ENCODE measurements at places on chromosomes 3 and 15. TPM values are rescaled to one million over a fixed set of nuclear protein-coding genes. Genes with fewer than 3 reads are reported as not detected.

LRRC49 gene
- total RNA-seq: 5.0 TPM

ACKR4 gene
- 0.50 TPM for total RNA-seq

COL7A1 gene
- total RNA-seq: 0.32 TPM

GADL1 gene
- total RNA-seq: under 0.01 TPM

ROBO2 gene
- total RNA-seq: under 0.01 TPM

ERC2 gene
- 0.49 TPM for total RNA-seq

SIDT1 gene
- total RNA-seq: not detected

CDCP1 gene
- total RNA-seq: 0.16 TPM

ARPP21 gene
- not detected for total RNA-seq

COL6A5 gene
- not detected for total RNA-seq

BLM gene
- 6.6 TPM for total RNA-seq

OR5K2 gene
- not detected for total RNA-seq

TMC3 gene
- total RNA-seq: not detected

TNNC1 gene
- not detected for total RNA-seq

REC114 gene
- not detected for total RNA-seq

P2RY1 gene
- total RNA-seq: 0.76 TPM

SUCLG2 gene
- 37.6 TPM for total RNA-seq

SEMA3G gene
- total RNA-seq: 6.8 TPM

ZNF662 gene
- 0.81 TPM for total RNA-seq

SLC2A2 gene
- total RNA-seq: not detected

MB21D2 gene
- 6.2 TPM for total RNA-seq

STOML1 gene
- 22.5 TPM for total RNA-seq

CCRL2 gene
- total RNA-seq: 6.3 TPM

HHATL gene
- not detected for total RNA-seq

CNOT10 gene
- total RNA-seq: 19.8 TPM

HRH1 gene
- total RNA-seq: 11.9 TPM

SAMD7 gene
- total RNA-seq: not detected

NRROS gene
- total RNA-seq: 4.4 TPM

FEZF2 gene
- total RNA-seq: not detected

AADAC gene
- 0.32 TPM for total RNA-seq

LRRK1 gene
- total RNA-seq: 17.6 TPM

ZBTB47 gene
- 15.3 TPM for total RNA-seq

CD200R1 gene
- not detected for total RNA-seq
